ENCODE measurements at places on chromosomes 16 and 17. TPM values are rescaled to one million over a fixed set of nuclear protein-coding genes. Genes with fewer than 3 reads are reported as not detected.

DNA sequence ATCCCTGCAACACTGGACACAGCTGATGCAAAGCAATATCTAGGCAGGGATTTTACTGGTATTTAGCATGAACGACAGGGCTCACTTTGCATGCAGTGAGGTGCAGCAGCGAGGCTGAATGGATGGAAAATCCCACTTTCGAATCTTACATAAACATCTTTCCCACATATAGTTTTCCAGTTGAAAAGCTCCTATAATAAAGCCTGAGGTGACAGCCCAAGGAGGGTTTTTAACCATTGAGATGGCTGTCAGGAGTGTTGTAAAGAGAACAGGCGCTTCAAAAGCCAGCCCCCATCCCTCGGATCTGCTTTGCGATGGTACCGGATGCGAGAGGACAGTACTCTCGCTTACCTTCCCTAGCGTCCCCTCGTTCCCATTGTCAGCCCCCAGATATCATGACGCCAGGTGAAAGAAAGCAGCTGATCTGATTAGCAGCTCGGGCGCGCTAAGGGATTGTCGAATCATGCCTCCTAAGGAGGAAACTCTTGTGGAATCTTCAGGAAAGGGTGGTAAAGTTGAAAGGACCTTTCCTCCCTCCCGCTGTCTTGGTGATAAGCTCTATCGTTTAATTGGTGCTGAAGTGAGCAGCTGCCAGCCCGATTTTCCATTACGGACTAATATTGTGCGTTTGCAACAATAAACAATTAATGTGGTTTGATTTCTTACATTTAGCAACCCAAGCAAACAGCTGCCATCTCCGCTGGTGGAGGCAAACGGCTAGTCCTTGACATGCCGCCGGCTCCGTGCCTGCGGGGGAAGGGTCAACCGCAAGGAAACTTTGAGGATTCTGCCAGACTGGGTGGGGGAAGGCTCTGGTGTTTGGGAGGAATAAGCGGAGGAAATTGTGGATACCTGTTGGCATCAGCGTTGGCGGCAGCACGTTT is 1.8 kb downstream of the CDH8 start:
- no peaks in the 10 kb centered on the region for H3K36me3 ChIP-seq
- no peaks in the 10 kb centered on the region for H3K27me3 ChIP-seq
- no peak overlapping the region for H3K27ac ChIP-seq
- no peak for DNase-seq
- no peaks in the 10 kb centered on the region for H3K4me1 ChIP-seq

DNA sequence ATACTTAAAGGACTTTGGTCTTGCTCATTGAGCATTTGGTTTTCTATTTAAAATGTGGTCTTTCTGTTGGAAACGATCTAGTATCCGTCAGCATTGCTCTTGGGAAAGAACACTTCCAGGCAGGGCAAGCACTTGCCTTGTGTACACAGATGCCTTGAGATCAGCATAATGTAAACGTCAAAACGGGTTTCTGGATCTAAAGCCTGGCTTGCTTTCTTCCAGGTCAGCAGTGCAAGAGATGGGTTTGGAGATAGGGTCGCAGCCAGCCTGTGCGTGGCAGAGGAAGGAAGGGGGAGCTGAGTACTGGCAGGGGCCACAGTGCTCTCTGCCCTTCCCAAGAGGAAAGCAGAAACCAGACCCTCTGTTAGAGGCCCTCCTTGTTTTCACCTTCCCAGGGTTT is 175.5 kb downstream of the LGALS9B start:
- no peaks in the 10 kb centered on the region for H3K4me1 ChIP-seq
- H3K36me3 ChIP-seq: no peaks in the 10 kb centered on the region
- no peak overlapping the region for H3K27ac ChIP-seq

DNA sequence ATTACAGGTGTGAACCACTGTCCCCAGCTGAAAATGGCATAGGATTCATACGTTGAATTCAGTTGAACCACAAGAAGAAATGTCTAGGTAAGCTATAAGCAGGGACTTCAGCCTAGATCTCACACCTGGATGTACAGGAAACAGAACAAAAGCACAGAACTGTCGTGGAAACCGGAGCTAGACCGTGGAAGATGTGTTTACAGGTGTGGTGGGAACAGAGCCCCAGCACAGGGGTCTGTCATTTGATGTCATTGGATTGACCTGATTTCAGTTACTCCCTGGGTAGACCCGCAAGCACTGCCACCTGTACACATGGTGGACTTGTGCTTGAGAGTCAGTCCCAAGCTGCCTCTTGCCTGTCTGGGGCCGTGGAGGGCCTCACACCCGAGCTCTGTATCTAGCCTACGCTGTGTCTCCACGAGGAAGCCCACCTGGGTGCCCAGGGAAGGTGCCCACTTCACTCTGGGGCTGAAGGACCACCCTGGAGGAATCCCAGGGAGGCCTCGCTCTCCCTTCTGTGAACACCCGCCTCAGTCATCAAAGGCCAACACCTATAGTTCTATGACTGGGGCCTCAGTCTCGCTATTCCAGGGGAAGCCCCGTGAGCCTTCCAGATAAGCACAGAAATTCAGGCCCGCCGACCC is 32.2 kb upstream of the MLKL start:
- H3K4me1 ChIP-seq: no peaks in the 10 kb centered on the region
- H3K4me3 ChIP-seq: no peak overlapping the region
- no peak overlapping the region for H3K27ac ChIP-seq
- no peaks in the 10 kb centered on the region for H3K36me3 ChIP-seq

DNA sequence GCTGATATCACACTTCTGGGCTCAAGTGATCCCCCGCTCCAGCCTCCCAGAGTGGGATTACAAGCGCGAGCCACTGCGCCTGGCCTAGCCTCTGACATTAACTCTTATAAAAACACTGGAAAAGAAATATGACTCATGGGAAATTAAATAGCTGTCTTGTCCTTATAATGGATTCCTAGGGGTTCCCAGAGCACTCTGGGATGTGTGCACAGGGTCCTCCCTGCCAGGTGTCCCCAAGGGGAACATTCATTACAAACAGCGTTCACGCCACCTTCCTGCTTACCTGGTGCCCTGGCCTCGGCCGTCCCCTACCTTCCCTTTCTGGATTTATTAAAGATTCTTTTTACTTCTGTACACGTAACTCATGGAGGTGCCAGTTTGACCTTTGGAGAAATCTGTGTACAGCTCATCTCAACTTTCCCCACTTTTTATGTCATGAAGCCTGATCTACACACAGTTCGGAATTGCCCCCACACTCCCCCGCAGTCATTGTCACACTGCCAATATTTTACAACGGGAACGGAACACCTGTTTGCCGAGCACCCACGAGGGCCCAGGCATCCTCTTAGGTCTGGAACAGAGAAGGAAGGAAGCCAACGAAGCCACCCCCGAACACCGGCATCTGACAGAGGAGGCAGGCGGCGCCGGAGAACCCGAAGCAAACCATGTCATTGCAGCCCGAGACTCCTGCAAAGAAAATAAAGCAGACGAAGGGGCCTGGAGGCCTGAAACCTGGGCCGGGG is 39.7 kb upstream of the MEAK7 start:
- peaks cover 28% of the 10 kb centered on the region for H3K4me1 ChIP-seq
- no peaks in the 10 kb centered on the region for H3K36me3 ChIP-seq
- DNase-seq: no peak
- no peaks in the 10 kb centered on the region for H3K27me3 ChIP-seq

TP53TG3F gene
- not detected for total RNA-seq

DNA sequence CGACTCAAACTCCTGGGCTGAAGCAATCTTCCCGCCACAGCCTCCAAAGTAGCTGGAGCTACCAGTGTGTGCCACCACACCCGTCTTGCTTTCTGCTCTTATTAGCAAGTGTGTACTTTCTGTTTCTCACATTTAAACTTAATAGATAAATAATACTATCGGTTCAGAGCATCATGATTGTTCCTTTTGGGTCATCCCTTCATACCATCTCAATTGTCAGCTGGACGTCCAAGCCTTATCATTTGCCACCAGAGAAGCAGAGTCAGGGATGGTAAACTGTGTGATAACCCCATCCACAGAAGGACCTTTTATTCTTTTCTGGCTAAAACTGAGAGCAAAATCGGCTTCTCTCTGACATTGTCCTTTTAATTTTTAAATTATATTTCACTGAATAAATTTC is 279.8 kb upstream of the GOT2 start:
- no peak overlapping the region for H3K27ac ChIP-seq
- H3K27me3 ChIP-seq: no peaks in the 10 kb centered on the region
- no peak for DNase-seq
- H3K4me3 ChIP-seq: no peak overlapping the region
- no peaks in the 10 kb centered on the region for H3K4me1 ChIP-seq

- no peak for DNase-seq
- H3K27ac ChIP-seq: no peak overlapping the region
- peaks cover 8% of the 10 kb centered on the region for H3K4me1 ChIP-seq
- H3K36me3 ChIP-seq: no peaks in the 10 kb centered on the region
- H3K27me3 ChIP-seq: no peaks in the 10 kb centered on the region
Measured at GRCh38 chr16:54362591-54363206, 76.1 kb upstream of the IRX3 start.

- peak overlapping the region; percentile 40 for H3K27ac ChIP-seq
- no peaks in the 10 kb centered on the region for H3K27me3 ChIP-seq
- no peak overlapping the region for H3K4me3 ChIP-seq
- peaks cover 62% of the 10 kb centered on the region for H3K4me1 ChIP-seq
- DNase-seq: peak; percentile 65
Measured at GRCh38 chr16:70432723-70433457, 6.0 kb downstream of the ST3GAL2 start.
